ENCODE measurements at places on chromosomes 11 and 22.

GRCh38 chr22:45639747-45640102, 31.9 kb upstream of the ATXN10 start:
- H3K27me3 ChIP-seq: peaks cover 5% of the 10 kb centered on the region
- peaks cover 6% of the 10 kb centered on the region for H3K4me1 ChIP-seq
- no peak for DNase-seq
- H3K4me3 ChIP-seq: no peak overlapping the region
- H3K27ac ChIP-seq: no peak overlapping the region

DNA sequence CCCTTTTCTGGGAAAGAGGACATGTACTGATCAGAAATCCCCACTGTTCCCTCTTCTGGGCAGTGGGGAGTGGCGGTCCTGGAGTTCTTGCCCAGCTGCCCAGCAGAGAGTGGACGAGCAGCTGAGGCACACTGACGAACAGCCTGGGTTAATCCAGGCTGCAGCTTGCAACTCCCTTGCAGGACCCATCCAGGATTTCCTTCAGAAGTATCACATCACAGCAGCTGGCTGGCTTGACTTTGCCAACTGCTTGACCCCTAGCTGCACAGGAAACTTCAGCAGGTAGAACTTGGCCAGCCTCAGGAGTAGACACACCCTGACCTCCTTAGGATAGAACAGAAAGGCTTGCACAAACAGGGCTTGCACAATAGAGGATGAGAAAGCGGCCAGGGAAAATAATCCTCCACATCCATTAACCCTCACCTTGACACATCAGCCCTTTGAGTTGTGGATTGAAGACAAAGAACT, 27.9 kb upstream of the FZD4 start:
- H3K27ac ChIP-seq: no peak overlapping the region
- DNase-seq: no peak
- no peak overlapping the region for H3K4me3 ChIP-seq

GRCh38 chr11:121936370-121936769, 179.6 kb downstream of the BLID start:
- H3K36me3 ChIP-seq: no peaks in the 10 kb centered on the region
- H3K27me3 ChIP-seq: no peaks in the 10 kb centered on the region
- no peak overlapping the region for H3K27ac ChIP-seq
- no peak for DNase-seq

- H3K27me3 ChIP-seq: no peaks in the 10 kb centered on the region
- H3K27ac ChIP-seq: no peak overlapping the region
- H3K4me3 ChIP-seq: no peak overlapping the region
- no peaks in the 10 kb centered on the region for H3K4me1 ChIP-seq
- no peaks in the 10 kb centered on the region for H3K36me3 ChIP-seq
These were observed 1005.8 kb upstream of the CCDC90B start for GRCh38 chr11:84292006-84292405.

DNA sequence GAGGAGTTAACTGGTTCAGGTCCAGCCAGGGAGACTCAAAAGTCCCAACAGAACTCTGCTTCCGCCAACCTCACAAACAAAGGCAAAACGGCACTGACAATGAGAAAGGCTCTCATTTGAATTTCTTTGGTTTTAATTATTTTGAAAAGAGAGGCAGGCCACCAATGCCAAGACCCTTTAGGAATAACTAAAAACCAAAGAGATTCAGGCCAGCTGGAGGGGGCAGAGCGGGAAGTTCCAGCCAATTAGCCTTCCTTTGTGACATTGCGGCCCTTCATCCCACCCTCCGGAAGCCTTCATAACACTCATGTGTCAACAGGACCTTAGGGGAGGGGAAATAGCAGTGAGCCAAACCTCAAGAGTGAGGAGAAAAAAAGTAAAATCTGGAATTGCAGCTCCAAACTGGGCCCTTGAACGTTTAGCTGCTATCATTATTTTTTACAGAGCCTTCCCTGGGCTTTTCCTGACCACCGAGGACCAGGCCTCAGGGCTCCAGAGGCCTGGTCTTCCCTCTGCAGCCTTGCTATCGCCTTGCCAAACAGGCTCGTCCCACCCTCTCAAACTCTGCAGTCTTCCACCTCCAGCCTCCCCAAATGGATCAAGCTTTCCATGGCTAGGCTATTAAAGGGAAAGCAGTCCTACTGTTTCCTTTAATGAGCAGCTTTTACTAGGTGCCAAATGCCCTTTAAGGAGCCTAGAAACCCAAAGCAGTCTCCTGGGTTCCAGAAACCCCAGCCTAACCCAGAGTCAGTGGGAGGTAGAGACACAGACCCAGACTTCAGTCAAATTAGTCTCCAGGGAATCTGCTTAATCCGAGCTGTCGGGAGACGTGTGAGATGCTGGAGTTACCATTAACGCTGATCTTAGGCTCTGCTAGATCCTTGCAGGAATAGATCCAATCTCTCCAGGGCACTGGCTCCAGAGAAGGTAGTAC, 114.2 kb downstream of the CCDC34 start:
- H3K36me3 ChIP-seq: peaks cover 11% of the 10 kb centered on the region
- H3K27me3 ChIP-seq: no peaks in the 10 kb centered on the region
- H3K4me1 ChIP-seq: peaks cover 20% of the 10 kb centered on the region
- no peak overlapping the region for H3K4me3 ChIP-seq

- DNase-seq: no peak
- H3K36me3 ChIP-seq: no peaks in the 10 kb centered on the region
- H3K4me3 ChIP-seq: no peak overlapping the region
- no peak overlapping the region for H3K27ac ChIP-seq
These were observed 111.5 kb upstream of the RRM1 start for GRCh38 chr11:3983101-3983500.

DNA sequence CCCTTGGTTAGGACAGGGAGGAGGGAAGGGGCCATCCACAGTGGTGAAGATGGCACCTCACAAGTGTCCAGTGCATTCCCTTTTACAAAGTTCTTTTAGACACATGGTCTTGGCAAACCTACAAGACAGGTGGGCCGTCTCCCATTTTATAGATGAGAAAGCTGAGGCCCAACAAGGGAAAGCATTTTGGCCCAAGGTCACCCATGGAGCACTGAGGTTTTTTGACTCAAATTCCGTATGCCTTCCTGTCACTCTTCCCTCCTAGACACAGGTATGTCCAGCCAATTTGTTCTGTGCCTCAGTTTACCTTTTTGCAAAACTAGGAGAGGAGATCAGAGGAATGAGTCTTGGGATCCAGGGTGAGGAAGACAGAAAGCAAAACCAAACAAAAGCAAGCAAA, 1.2 kb downstream of the C1QTNF4 start:
- peaks cover 69% of the 10 kb centered on the region for H3K27me3 ChIP-seq
- DNase-seq: no peak
- H3K36me3 ChIP-seq: no peaks in the 10 kb centered on the region
- H3K4me1 ChIP-seq: peaks cover 23% of the 10 kb centered on the region
- H3K27ac ChIP-seq: no peak overlapping the region

- no peaks in the 10 kb centered on the region for H3K36me3 ChIP-seq
- no peak for DNase-seq
- H3K4me3 ChIP-seq: no peak overlapping the region
- no peaks in the 10 kb centered on the region for H3K4me1 ChIP-seq
- H3K27me3 ChIP-seq: no peaks in the 10 kb centered on the region
- no peak overlapping the region for H3K27ac ChIP-seq
These were observed 15.9 kb downstream of the UBASH3B start for GRCh38 chr11:122671400-122671891.

GRCh38 chr11:66316849-66317251, at the start of gene CD248:
TSS of gene CD248 (minus strand) at chr11:66317044. CDS start at chr11:66317027, 17 bp downstream.
- no peaks in the 10 kb centered on the region for H3K27me3 ChIP-seq
- peak; percentile 75 for DNase-seq

GRCh38 chr22:31081963-31082605, 966 bp downstream of the SMTN start:
- no peak overlapping the region for H3K27ac ChIP-seq
- DNase-seq: no peak
- peaks cover 21% of the 10 kb centered on the region for H3K4me1 ChIP-seq
- no peaks in the 10 kb centered on the region for H3K36me3 ChIP-seq
- H3K27me3 ChIP-seq: peaks cover 9% of the 10 kb centered on the region

- no peaks in the 10 kb centered on the region for H3K36me3 ChIP-seq
- no peaks in the 10 kb centered on the region for H3K4me1 ChIP-seq
These were observed 48.8 kb upstream of the RTL6 start for GRCh38 chr22:44546686-44547310.

DNA sequence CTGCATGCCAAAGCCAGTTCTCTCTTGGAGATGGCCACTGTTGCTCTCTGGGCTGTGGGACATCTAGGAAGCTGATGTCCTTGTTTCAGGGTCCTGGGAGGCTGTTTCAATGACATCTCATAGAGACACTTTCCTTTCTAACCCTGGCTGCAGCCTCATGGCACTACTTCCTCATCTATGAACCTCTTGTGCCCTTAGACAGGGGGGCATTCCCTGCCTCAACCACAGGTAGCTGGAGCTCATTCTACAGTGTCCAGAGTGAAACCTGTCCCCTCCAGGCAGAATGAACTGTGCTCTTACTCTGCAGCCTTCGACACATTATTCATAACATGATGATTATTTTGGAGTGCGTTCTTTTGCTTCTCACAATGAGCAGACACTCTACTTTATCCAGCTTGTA, 309.2 kb downstream of the ST3GAL4 start:
- no peak overlapping the region for H3K27ac ChIP-seq
- H3K27me3 ChIP-seq: peaks cover 39% of the 10 kb centered on the region
- H3K4me3 ChIP-seq: no peak overlapping the region
- H3K36me3 ChIP-seq: no peaks in the 10 kb centered on the region

- H3K27me3 ChIP-seq: no peaks in the 10 kb centered on the region
- no peak overlapping the region for H3K4me3 ChIP-seq
- no peak overlapping the region for H3K27ac ChIP-seq
These were observed 1.2 kb downstream of the ALDH3B1 start for GRCh38 chr11:68011051-68011943.

DNA sequence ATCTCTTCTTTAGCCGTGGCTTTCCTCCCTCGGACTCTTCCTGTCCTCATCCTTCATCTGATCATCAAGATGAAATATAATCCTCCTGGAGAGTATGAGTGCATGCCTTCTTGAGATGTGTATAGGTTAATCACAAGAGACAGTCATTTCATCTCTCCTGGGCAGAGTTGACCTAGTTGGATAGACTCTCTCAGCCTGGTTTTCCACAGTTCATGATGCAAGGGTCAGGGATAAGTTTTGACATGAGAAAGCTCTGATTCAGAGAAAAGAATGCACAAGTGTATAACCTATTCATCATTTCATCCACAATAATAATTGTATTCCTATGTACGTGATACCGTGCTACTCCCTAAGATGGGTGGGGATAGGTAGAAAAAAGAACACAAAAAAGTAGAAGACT, 33.2 kb upstream of the CCDC90B start:
- no peak overlapping the region for H3K27ac ChIP-seq
- no peaks in the 10 kb centered on the region for H3K4me1 ChIP-seq
- no peak overlapping the region for H3K4me3 ChIP-seq
- no peaks in the 10 kb centered on the region for H3K36me3 ChIP-seq

GRCh38 chr22:49934160-49934890, 15.9 kb downstream of the CRELD2 start:
- H3K27me3 ChIP-seq: peaks cover 9% of the 10 kb centered on the region
- H3K4me3 ChIP-seq: peak overlapping the region; percentile 53
- no peak for DNase-seq
- H3K4me1 ChIP-seq: peaks cover 10% of the 10 kb centered on the region

DNA sequence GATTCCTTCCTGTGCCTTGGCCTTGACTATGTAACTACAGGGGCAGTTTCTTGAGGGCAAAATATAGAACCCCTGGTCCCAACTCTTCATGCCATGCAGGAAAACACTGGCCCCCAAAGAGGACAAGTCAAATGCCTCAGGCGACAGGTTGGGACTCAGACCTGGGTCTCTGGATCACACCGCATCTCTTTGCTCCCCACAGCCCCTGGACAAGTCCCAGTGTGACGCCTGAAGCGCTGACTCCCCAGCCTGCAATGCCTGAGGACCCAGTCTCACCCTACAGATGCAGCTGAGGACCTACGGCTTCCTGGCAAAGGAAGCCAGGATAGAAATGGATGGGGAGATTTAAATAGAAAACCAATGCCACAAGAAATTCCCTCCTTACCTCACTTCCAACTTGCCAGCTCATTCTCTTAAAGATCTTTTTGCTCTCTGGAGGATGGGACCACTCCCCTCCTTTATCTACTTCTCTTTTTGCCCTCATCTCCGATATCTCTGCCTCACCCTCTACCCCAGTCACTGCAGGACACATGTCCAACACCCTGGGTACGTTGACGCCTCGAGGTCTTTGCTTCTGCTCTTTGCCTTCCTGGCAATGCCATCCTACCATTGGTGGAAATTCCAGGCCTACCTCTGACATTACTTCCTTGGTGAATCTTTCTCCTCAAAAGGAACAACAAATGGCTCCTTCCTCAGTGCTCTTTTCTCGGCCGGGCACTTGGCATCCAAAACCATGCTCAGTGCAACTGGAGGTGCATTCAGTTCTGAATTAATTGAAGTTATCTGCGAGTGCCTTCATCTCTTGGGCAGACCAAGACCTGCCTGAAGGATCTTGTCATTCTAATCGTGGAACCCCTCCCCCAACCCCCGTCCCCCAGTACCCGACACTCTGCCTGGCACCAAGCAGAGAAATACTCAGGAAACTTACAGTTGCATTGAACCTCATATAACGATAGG, 2.0 kb upstream of the PRDM11 start:
- peaks cover 25% of the 10 kb centered on the region for H3K27me3 ChIP-seq
- no peak overlapping the region for H3K4me3 ChIP-seq
- no peaks in the 10 kb centered on the region for H3K36me3 ChIP-seq
- H3K4me1 ChIP-seq: 0 out of 2 replicates have a peak, but pooled peaks cover 9% of the 10 kb centered on the region

- no peak overlapping the region for H3K27ac ChIP-seq
- H3K4me1 ChIP-seq: no peaks in the 10 kb centered on the region
- DNase-seq: no peak
- H3K4me3 ChIP-seq: no peak overlapping the region
- no peaks in the 10 kb centered on the region for H3K27me3 ChIP-seq
These were observed 16.6 kb downstream of the SCUBE1 start for GRCh38 chr22:43326331-43327156.

GRCh38 chr11:68354148-68354872, 41.9 kb downstream of the LRP5 start:
- no peak overlapping the region for H3K4me3 ChIP-seq
- peak overlapping the region; percentile 78 for H3K27ac ChIP-seq
- peak; percentile 46 for DNase-seq
- H3K36me3 ChIP-seq: no peaks in the 10 kb centered on the region
- H3K4me1 ChIP-seq: peaks cover 3% of the 10 kb centered on the region
- H3K27me3 ChIP-seq: no peaks in the 10 kb centered on the region

GRCh38 chr11:65420979-65421793, 1.4 kb upstream of the NEAT1 start:
- H3K27ac ChIP-seq: peak overlapping the region; percentile 93
- DNase-seq: peak; percentile 58
- no peaks in the 10 kb centered on the region for H3K27me3 ChIP-seq
- peak overlapping the region; percentile 84 for H3K4me3 ChIP-seq
- no peaks in the 10 kb centered on the region for H3K36me3 ChIP-seq

DNA sequence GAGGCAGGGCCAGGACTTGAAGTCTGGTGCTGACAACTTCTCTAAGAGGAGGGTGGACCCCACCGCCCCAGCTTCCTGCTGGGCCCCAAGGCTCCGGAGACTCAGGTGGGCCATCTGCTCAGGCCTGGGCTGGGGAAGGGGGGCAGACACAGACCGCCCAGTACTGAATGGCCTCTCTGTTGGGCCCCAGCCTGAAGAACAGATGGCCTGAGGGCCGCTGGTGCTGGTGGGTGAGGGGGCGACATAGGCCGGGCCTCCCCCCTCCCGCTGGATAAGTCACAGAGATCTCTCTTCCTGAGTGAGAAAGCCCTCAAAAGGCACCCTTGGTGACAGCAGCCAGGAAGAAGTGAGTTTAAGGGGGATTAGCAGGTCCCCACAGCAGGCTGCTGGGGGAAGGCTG, 12.5 kb upstream of the TP53I11 start:
- no peaks in the 10 kb centered on the region for H3K27me3 ChIP-seq
- H3K4me3 ChIP-seq: no peak overlapping the region
- H3K27ac ChIP-seq: no peak overlapping the region
- no peaks in the 10 kb centered on the region for H3K36me3 ChIP-seq

- no peak overlapping the region for H3K4me3 ChIP-seq
- no peak overlapping the region for H3K27ac ChIP-seq
- no peak for DNase-seq
- no peaks in the 10 kb centered on the region for H3K36me3 ChIP-seq
- H3K27me3 ChIP-seq: no peaks in the 10 kb centered on the region
These were observed 21.7 kb upstream of the MN1 start for GRCh38 chr22:27823221-27823620.

All from GM23338 (cell line).